Fibroblast of the conjunctiva (primary cell): ENCODE measurements at places on chromosomes 2 and 18.

GRCh38 chr2:191691016-191691735 is 13.2 kb downstream of the NABP1 start:
- DNase-seq = peak; percentile 89

DNA sequence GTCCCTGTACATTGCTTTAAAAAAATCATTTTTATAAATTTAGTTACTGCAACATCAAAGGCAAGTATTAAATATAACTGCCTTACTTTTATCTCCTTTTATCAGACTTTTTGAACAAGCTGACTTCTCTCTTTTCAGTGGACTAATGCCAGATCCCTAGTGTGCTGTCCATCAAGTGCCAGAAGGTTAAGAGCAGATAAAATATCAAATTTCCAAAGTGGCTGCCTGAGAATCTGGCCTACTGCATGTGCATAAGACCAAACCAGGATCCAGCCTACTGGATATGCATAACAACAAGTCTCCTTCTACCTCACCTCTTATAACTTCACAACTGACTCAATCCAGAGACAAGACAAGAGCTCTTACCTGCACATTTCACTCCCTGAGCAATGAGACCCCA is 59.8 kb upstream of the CHRNA1 start:
- DNase-seq = no peak

GRCh38 chr18:62009521-62009920 is 116.7 kb upstream of the RNF152 start:
- DNase-seq = no peak

DNA sequence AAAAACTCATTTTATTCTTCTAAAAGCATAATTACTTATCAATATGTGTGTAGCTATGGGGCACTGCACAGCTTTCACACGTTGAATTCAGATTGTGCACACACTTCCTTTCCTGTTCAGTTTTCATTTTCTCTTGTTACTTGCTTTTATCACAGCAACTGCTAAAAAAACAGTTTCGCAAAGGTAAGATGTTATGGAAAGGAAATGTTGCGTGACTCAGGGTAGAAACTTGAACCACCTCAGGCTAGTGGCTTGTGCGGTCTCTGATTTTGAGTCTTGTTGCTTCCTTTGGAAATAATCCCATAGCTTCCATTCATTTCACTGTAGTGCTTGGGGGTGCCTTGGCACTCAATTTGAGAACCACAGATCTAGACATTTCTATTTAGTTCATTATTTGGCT is 171.9 kb downstream of the FMNL2 start:
- no peak for DNase-seq

GRCh38 chr18:25672490-25672889 is 320.5 kb upstream of the ZNF521 start:
- no peak for DNase-seq
